Skeletal muscle cell (primary cell): ENCODE measurements at places on chromosomes 4 and X.

DNA sequence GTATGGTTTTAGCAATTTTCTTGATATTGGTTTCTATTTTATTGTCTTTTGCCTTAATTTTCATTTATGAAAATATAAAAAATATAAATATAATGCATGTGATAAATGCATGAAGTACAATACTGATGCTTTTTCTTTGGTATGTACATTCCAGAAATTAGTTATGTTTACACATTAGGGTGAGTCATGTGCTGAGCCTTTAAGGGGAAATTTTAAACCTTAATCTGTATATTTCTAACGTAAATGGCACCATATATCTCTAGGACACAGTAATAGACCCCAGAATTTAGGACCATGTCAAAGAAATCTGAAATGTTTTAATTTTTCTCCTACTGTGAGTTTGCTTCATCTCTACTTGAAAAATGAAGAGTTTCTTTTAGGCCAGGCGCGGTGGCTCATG, 117.8 kb upstream of the SPRY1 start:
- no peak for DNase-seq

DNA sequence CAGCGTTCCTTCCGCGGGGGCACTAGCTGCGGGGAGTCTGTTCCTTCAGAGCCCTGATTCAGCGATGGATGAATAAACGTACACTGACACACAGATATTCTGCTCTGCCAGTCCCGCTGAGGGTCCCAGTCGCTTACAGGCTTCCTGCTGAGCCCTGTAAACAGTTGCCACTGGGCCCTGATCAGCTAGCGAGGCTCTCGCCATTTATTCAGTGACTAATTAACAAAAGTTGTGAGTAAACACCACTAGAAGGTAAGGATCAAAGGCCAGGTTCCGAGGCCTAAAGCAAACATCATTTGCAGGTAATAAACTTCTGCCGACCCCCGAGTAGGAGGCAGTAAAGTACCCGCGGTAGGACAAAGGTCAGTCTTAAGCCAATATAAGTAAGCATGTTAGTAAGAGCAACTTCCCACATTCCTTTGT, 442.6 kb upstream of the GALNT7 start:
- no peak for DNase-seq

DNA sequence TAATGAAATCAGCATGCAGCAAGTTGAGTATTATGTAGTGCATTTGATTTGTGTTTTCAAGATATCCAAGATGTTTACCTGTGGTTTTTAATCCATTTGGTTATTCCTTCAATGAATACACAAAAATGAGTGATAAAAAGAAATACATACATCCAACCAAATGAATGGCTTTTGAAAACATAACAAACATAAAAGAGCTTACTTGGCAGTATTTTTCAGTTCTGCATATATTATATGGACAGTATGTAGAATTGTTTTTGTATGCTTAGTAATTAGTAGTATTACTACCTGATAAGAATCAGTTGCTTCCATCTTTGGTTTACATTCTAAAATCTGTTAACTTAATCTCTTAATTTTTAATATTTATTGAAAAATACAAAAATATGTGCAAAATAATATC, 908.9 kb upstream of the AGA start:
- no peak for DNase-seq

GRCh38 chrX:150575419-150575814, 7.0 kb downstream of the MTM1 start:
- DNase-seq, result no peak

GRCh38 chr4:74665876-74666275, 128.4 kb downstream of the BTC start:
- no peak for DNase-seq

DNA sequence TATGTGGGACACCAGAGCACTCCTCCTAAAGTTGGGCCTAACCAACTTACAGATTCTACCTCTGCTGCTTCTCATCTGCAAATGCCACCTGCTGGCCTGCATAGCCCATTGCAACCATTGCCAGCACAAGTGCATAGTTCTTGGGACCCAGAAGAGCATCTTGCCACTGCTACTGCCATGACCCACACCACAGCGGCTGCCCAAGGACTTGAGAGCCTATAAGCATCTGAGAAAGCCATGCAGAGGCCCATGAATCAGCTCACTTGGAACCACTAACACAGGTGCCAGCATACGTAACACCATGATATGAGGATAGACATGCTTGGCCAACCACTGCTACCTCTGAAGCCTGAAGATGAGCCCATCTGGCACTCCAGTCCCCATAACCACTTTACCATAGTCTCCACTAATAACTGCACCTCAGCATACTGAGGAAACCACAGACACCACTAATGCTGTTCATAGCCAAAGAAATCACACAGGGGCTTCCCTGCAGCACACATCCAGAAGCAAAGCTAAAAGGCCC, 258.1 kb upstream of the AGTR2 start:
- no peak for DNase-seq

- DNase-seq, result no peak
These were observed 58.5 kb downstream of the SLC2A9 start for GRCh38 chr4:9962611-9963314.

DNA sequence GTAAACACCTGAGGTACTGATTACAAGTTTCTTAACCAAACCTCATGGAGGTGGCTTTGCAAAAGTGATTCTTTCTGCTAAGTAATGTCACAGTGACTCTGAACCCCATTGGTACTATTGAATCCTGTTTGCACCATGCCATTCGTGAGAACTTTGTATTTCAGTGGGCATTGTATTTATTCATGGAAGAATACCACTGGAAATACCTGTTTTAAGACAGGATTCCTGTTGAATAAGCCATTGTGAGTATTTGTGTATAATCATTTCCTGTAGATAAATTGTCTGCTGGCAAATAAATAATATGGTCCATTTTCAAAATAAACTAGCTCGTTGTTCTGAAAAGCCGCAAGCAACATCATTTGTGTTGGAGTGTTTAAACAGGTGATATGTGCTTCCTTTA, 136.4 kb upstream of the GUCY1A1 start:
- DNase-seq, result no peak

DNA sequence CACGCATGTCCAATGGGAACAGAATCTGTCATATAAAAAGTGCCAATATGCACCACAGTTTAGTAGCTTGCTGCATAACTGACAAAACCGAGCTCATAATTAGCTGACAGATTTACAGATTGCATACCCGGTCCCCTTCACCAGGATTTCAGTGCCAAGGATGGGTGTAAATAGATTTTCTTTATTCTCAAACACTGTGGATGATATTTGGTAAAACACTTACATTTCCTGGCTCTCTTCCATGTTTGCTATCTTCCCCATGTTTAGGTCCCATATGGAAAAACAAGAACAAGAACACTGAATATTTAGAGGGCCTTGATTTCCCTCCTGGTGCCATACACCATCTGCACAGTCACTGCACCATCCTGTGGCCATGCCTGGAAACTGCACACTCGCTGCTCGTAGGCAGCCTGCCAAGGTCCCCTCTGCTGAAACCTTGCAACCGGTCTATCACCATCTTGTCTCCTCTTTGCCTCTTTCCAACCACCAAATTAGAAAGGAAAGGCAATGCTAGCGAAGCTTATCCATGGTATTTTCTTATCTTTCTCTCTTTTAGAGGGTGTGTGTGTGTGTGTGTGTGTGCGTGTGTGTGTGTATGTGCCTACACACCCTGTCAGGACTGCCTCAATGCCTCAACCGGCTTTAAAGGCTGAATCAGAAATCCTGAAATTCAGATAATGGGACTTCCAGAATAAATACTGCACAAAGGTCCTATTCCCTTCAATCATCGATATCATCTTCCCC, 124.2 kb upstream of the MBNL3 start:
- no peak for DNase-seq

DNA sequence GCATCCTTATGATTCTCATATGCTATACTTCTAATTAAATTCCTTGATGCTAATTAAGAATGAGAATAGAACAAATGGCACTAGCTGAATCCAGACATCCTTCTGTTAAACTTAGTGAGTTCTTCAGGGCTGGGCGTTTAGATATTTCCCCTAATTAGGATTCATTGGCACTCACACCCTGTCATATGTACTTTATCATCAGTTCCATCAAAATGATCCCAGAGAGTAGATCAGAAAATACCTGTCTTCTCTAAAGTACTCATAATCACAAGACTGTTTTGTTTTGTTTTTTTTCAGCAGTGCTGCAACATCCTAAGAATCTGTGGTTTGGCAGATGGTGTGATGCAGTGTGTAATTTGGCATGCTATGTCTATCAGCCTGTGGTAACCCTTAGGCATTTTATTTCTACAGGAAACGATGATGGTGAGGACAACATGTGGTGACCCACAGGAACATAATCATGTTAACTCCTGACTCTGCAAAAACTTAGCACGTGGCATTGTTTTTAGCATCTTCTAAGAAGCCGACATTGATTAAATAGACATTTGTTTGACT, 2528.4 kb downstream of the ARAP2 start:
- peak; percentile 94 for DNase-seq

- DNase-seq, result no peak
These were observed 1050.0 kb upstream of the INTU start for GRCh38 chr4:126582737-126583136.

DNA sequence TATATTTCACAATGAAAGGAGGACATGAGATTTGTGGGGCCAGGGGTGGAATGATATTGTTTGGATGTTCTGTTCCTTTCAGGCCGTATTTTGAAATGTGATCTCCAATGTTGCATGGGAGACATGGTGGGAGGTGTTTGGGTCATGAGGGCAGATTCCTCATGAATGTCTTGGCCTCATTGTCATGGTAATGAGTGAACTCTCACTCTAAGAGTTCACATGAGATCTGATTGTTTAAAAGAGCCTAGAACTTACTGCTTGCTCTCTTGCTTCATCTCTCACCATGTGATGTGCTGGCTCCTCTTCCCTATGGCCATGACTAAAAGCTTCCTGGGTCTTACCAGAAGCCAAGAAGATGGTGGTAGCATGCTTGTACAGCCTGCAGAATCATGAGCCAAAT, 1183.0 kb downstream of the TECRL start:
- no peak for DNase-seq

- DNase-seq, result no peak
These were observed 31.9 kb upstream of the SORCS2 start for GRCh38 chr4:7160439-7160838.

DNA sequence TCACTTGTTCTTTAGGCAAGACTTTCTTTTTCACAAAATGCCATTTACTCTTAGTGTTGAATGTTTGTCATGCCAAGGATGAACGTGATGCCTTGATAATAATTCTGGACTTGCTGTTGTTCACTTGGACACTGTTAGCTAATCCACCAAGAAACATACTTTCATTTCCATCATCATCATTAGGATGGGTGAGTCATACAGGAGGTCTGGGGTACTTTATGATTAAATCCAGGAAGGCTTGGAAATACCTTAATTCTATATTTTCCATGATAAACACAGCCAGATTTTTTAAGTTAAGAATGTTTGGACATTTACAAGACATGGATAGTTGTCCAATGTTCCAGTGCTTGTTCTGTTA, 260.7 kb upstream of the GIMD1 start:
- no peak for DNase-seq

DNA sequence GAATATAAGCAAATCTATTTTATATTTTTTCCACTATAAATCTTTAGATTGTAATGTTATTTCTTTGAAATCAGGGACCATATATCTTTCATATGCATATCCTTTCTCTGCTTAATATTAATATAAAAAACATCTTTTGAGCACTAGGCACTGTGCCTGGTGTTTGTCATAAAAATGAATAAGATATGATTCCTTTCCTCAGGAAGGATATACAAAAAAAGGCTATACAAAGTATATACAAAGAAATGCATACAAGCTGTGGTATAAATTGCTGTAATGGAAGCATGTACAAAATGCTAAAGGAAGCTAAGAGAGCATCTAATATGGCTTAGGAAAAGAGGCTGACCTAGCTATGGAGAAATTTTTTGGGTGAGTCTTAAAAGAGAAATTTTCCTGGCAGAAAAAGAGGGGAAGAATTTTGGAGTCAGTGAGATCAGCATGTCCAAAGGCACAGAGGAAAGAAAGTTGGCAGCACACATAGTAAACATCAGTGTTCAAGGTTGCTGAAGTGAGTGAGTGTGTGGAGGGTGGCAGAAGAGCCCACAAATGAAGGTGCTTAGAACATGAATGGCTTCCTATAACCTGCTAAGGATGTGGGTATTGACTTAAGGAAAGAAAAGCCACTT, 500.0 kb downstream of the SPRY1 start:
- no peak for DNase-seq

DNA sequence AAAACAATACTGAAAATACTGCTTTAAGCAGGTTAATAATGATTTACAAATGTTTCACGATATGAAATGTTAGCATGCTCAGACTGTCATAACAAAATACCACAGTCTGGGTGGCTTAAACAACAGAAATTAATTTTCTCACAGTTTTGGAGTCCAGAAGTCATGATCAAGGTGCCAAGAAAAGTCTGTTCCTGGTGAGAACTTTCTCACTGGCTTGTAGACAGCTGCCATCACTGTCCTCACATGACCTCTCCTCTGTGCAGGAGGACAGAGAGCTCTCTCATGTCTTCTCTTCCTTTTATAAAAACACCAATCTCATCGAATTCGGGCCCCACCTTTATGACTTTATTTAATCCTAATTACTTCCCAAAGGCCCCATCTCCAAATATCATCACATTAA, 426.7 kb downstream of the KLHL13 start:
- no peak for DNase-seq

DNA sequence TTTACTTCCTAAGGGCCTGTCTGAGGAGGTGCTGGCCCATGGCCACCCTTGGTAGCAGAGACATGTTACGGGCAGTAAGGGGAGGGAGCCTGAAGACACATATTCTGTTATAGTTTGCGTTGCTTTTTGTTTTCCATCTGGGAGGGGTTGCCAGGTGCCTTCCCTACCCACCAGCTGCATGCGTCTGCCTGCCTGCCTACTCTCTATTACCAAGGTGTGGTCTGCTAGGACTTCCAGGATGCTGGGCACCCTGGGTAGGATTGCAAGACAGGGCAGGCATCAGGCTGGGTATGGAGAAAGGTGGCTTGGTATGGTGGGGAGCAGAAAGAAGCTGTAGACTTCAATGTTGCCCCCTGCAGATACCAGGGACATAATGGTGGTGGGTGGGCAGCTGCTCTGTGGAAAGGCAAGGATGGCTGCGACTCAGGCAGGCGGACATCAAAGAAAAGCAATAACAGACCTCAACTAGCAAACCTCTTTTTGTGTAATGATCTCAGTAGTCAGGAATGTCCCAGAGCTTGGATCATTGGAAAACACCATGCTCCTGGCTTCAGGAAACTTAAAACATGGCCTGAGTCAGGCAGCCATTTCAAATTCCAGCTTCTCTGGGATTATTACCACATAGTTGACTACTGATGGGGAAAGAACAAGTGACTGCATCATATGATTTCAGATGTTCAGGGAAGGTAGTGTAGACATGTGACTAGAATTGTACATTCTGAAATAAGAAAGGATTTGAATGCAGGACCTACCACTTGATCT, 67.8 kb downstream of the HOPX start:
- peak; percentile 45 for DNase-seq
